ENCODE measurements at places on chromosomes 3 and 15. TPM values are rescaled to one million over a fixed set of nuclear protein-coding genes. Genes with fewer than 3 reads are reported as not detected.

- DNase-seq = no peak
Measured at GRCh38 chr3:72699631-72700030, 148.6 kb downstream of the SHQ1 start.

- no peak for DNase-seq
Measured at GRCh38 chr15:67852418-67852817, 12.6 kb upstream of the RNU6-1 start.

SHF gene
- total RNA-seq = 16.1 TPM

GRCh38 chr3:16369885-16370284 is 104.9 kb downstream of the OXNAD1 start:
- no peak for DNase-seq

- DNase-seq = no peak
Measured at GRCh38 chr3:76025561-76025960, 240.2 kb upstream of the ZNF717 start.

DNA sequence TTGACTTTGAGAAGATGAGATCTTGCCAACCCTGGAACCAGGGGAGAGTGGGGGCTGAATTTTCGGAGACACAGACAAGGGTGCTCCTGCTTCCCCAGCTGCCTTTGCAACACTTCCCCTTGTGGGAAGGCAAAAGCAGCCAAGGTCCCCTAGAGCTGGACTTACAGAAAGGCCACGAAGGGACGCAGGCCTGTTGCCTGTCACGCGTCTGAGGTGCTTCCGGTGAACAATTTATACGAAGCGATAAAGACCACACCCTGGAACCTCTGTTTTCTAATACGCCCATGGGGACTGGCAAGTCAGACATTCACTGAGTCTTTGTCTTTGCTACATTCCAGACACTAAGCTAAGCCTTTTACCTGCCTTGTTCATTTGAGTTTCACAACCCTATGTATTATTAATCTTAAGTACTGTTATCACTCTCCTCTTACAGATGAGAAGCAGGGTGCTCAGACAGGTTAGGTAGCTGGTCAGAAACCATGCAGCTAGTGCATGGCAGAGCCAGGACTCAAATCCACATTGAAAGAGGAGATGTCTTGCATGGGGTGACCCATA is 13.2 kb downstream of the MEGF11 start:
- DNase-seq = no peak

SLC28A1 gene
- not detected for total RNA-seq

GRCh38 chr3:72744330-72744729 is 103.9 kb downstream of the SHQ1 start:
- DNase-seq = no peak

DNA sequence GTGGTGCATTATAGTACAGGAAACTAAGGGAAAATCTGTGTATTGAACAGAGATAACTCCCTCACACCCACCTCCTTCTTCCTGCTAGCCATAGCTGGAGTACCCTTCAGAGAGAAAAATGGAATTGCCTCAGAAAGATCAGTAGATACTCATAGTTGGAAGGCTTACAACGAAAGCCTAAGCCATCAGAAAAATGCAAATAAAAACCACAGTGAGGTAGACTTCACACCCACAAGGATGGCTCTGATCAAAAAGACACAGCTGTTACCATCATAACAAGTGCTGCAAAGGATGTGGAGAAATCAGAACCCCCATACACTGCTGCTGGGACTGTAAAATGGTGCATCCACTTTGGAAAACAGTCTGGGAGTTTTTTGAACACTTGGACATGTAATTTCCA is 7.4 kb upstream of the DLG1 start:
- DNase-seq = peak; percentile 72
